ENCODE measurements at places on chromosomes 6 and 20. TPM values are rescaled to one million over a fixed set of nuclear protein-coding genes. Genes with fewer than 3 reads are reported as not detected.

GRCh38 chr6:63527658-63528514 is 44.4 kb upstream of the LOC128125822 start:
- H3K27me3 ChIP-seq, result peaks cover 2% of the 10 kb centered on the region
- H3K27ac ChIP-seq, result peak overlapping the region; percentile 66
- no peak overlapping the region for H3K4me3 ChIP-seq
- DNase-seq, result no peak
- H3K36me3 ChIP-seq, result no peaks in the 10 kb centered on the region
- peaks cover 15% of the 10 kb centered on the region for H3K4me1 ChIP-seq

DNA sequence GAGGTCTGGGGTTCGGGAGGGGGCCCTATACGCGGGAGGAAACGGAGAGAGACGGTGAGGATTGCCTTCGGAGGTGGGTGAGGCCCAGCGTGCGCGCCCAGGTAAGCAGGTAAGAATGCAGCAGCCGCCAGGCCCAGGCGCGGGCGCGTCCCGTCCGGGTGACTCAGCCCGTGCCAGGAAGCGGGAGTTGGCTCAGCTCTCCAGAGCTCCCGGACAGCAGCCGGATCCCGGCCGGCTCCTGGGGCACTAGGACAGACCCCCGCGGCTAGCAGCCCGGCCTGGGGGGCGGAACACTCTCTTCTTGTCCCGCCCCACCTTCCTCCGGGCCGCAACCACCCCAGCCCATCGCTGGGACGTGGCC is 1.5 kb upstream of the MDFI start:
- peaks cover 3% of the 10 kb centered on the region for H3K36me3 ChIP-seq
- H3K27ac ChIP-seq, result peak overlapping the region; percentile 70
- peak overlapping the region; percentile 62 for H3K4me3 ChIP-seq

DNA sequence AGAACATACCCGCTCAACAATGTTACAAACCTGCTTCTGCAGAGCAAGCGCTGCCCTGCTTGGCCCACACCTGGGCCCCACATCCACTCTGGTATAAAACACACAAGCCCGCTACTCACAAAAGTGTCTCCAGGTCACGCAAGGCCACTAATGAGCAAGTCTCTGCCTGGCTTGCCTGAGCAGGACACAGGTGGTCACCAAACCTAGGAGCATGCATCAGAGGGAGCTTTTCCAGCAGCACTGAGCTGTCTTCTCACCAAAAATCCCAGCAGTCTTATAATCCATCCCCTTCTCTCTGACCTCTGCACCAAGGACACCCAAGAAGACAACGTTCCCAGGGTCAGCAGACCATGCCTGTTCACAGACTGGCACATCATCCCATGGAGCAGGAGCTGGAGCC is 100.8 kb downstream of the DLL1 start:
- no peaks in the 10 kb centered on the region for H3K27me3 ChIP-seq
- no peak overlapping the region for H3K4me3 ChIP-seq
- H3K36me3 ChIP-seq, result no peaks in the 10 kb centered on the region
- DNase-seq, result peak; percentile 51
- no peaks in the 10 kb centered on the region for H3K4me1 ChIP-seq
- H3K27ac ChIP-seq, result no peak overlapping the region

DNA sequence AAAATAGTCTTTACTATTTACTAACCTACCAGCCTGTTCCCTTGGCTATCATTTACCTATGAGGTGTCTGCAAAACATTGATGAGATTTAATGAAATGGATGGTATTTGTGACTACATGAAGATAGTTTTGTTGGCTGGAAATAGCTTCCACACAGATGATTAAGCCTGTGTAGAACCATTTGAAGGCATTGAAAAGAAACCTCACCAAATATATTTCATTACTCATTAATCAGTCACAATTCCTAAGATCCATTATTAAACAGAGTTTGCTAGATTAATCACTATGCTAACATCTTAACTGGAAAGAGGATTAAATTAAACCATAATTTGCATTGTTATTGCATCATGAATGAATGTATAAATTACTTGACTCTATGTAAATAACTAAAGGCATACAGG is 560.3 kb downstream of the BMP2 start:
- H3K4me3 ChIP-seq, result no peak overlapping the region
- H3K27ac ChIP-seq, result no peak overlapping the region
- H3K4me1 ChIP-seq, result no peaks in the 10 kb centered on the region
- DNase-seq, result no peak

GRCh38 chr6:35413911-35414310 is 38.2 kb upstream of the FANCE start:
- H3K27ac ChIP-seq, result no peak overlapping the region
- no peak overlapping the region for H3K4me3 ChIP-seq
- peaks cover 14% of the 10 kb centered on the region for H3K36me3 ChIP-seq

- H3K4me1 ChIP-seq, result peaks cover 15% of the 10 kb centered on the region
- H3K4me3 ChIP-seq, result no peak overlapping the region
- H3K36me3 ChIP-seq, result peaks cover 7% of the 10 kb centered on the region
- H3K27me3 ChIP-seq, result no peaks in the 10 kb centered on the region
- H3K27ac ChIP-seq, result peak overlapping the region; percentile 97
- DNase-seq, result no peak
Observed at GRCh38 chr6:100203400-100203799, 209.4 kb upstream of the MCHR2 start.

- H3K27ac ChIP-seq, result no peak overlapping the region
- peaks cover 3% of the 10 kb centered on the region for H3K4me1 ChIP-seq
- no peaks in the 10 kb centered on the region for H3K27me3 ChIP-seq
- DNase-seq, result no peak
- H3K4me3 ChIP-seq, result no peak overlapping the region
Observed at GRCh38 chr20:57384953-57385761, 6.0 kb upstream of the RBM38 start.

- H3K4me1 ChIP-seq, result no peaks in the 10 kb centered on the region
- H3K36me3 ChIP-seq, result no peaks in the 10 kb centered on the region
- H3K27ac ChIP-seq, result no peak overlapping the region
- no peak overlapping the region for H3K4me3 ChIP-seq
Observed at GRCh38 chr6:16594849-16595248, 166.4 kb downstream of the ATXN1 start.

DNA sequence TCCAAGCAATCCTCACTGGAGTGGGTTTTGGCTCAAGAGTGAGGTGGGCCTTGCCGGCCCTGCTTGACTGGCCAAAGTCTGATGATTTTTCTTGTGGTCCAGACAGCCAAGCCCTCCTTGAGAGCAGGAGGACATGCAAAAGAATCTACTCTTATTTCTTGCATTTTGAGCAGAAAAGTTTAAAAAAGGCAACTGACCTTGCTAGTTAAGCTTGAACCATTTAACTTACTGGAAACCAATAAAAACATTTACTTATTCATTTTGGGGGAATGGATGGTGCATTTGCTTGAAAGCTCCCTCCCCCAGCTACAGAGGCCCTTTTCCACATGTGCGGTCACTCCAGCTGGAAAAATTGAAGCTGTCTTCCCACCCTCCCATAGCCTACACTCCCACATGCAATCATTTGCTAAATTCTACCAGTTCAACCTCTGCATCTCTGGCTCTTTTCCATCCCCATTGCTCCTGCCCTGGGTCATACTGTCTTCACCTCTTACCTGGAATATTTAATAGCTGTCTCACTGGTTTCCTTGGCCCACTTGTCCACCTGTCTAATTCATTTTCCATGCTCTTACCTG is 527.9 kb downstream of the DHX35 start:
- H3K27me3 ChIP-seq, result peaks cover 20% of the 10 kb centered on the region
- H3K27ac ChIP-seq, result no peak overlapping the region
- DNase-seq, result no peak
- no peaks in the 10 kb centered on the region for H3K36me3 ChIP-seq
- H3K4me3 ChIP-seq, result no peak overlapping the region

GRCh38 chr20:44959082-44959637 is 1.0 kb downstream of the TOMM34 start:
- peak overlapping the region; percentile 93 for H3K4me3 ChIP-seq
- no peak for DNase-seq
- H3K27ac ChIP-seq, result peak overlapping the region; percentile 90
- no peaks in the 10 kb centered on the region for H3K27me3 ChIP-seq
- peaks cover 18% of the 10 kb centered on the region for H3K36me3 ChIP-seq

- DNase-seq, result no peak
- H3K27me3 ChIP-seq, result no peaks in the 10 kb centered on the region
- peaks cover 15% of the 10 kb centered on the region for H3K36me3 ChIP-seq
- H3K4me1 ChIP-seq, result peaks cover 53% of the 10 kb centered on the region
- peak overlapping the region; percentile 83 for H3K27ac ChIP-seq
Observed at GRCh38 chr6:113276601-113277000, 580.5 kb upstream of the MARCKS start.

GRCh38 chr6:35634316-35634715 is 54.4 kb downstream of the FKBP5 start:
- no peaks in the 10 kb centered on the region for H3K27me3 ChIP-seq
- peak overlapping the region; percentile 67 for H3K27ac ChIP-seq
- H3K36me3 ChIP-seq, result peaks cover 50% of the 10 kb centered on the region
- no peak for DNase-seq
- H3K4me1 ChIP-seq, result peaks cover 46% of the 10 kb centered on the region

- no peaks in the 10 kb centered on the region for H3K4me1 ChIP-seq
- H3K27ac ChIP-seq, result no peak overlapping the region
- H3K4me3 ChIP-seq, result no peak overlapping the region
- DNase-seq, result no peak
- H3K27me3 ChIP-seq, result peaks cover 3% of the 10 kb centered on the region
Observed at GRCh38 chr6:104973404-104973803, 16.5 kb downstream of the LIN28B start.

- H3K27ac ChIP-seq, result no peak overlapping the region
- H3K27me3 ChIP-seq, result no peaks in the 10 kb centered on the region
- DNase-seq, result no peak
- H3K4me3 ChIP-seq, result no peak overlapping the region
- H3K4me1 ChIP-seq, result peaks cover 12% of the 10 kb centered on the region
Observed at GRCh38 chr6:146894624-146895023, 295.9 kb downstream of the ADGB start.

GRCh38 chr20:44746367-44747165 is 901 bp downstream of the KCNK15 start:
- no peaks in the 10 kb centered on the region for H3K27me3 ChIP-seq
- peak overlapping the region; percentile 88 for H3K27ac ChIP-seq
- H3K36me3 ChIP-seq, result no peaks in the 10 kb centered on the region
- H3K4me1 ChIP-seq, result peaks cover 27% of the 10 kb centered on the region

- no peak overlapping the region for H3K27ac ChIP-seq
- H3K4me3 ChIP-seq, result no peak overlapping the region
- H3K4me1 ChIP-seq, result no peaks in the 10 kb centered on the region
- H3K27me3 ChIP-seq, result no peaks in the 10 kb centered on the region
- no peak for DNase-seq
- peaks cover 3% of the 10 kb centered on the region for H3K36me3 ChIP-seq
Observed at GRCh38 chr6:44983467-44984365, 344.4 kb upstream of the RUNX2 start.

DNA sequence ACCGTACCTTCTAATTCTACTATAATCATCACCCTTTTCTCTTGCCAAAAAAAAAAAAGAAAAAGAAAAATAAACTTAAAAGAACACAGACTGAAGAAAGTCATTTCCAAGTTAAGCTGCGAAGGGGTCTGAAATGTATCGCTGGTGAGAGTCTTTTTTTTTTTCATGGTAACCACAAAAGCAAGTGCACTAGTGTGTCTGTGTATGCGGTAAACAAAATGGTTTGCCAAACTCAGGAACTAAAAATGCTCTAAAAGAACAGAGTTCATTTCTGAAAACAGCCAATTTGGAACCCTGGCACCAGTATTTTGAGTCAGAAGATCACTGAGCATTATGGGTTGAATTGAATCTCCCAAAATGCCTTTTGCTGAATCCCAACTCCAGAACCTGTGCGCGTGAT is 46.6 kb downstream of the CDH4 start:
- no peaks in the 10 kb centered on the region for H3K36me3 ChIP-seq
- no peak for DNase-seq
- no peak overlapping the region for H3K27ac ChIP-seq

DNA sequence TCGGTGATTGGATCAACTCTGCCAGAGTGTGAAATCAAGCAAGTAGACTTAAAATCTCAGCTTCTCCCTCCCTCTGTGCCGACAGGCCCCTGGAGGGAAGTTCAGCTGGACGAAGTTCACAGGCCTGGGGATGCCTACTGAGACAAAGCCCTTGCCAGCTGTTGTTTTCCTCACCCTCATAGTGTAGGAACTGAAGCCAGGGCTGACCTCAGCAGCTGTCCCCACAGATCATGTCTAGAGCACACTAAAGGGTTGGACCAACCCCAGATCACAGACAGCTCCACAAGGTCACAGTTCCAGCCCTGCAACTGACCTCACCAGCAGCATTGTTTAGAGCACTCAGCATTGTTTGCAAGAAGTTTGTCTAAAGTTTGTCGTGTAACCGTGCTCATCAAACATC is 261.9 kb upstream of the ECI2 start:
- H3K4me1 ChIP-seq, result peaks cover 16% of the 10 kb centered on the region
- H3K27ac ChIP-seq, result no peak overlapping the region
- H3K36me3 ChIP-seq, result no peaks in the 10 kb centered on the region
- DNase-seq, result no peak
- H3K27me3 ChIP-seq, result peaks cover 9% of the 10 kb centered on the region
- H3K4me3 ChIP-seq, result no peak overlapping the region

GRCh38 chr20:11624704-11625103 is 293.0 kb upstream of the BTBD3 start:
- no peaks in the 10 kb centered on the region for H3K4me1 ChIP-seq
- no peak overlapping the region for H3K4me3 ChIP-seq
- H3K27me3 ChIP-seq, result peaks cover 10% of the 10 kb centered on the region
- H3K27ac ChIP-seq, result no peak overlapping the region
- no peak for DNase-seq

SFTA2 gene
- not detected for total RNA-seq

VWA7 gene
- 0.94 TPM for total RNA-seq

PCK1 gene
- total RNA-seq, result not detected

PRSS35 gene
- total RNA-seq, result 24.5 TPM

CLIC5 gene
- total RNA-seq, result not detected

IL17A gene
- total RNA-seq, result not detected

CST11 gene
- not detected for total RNA-seq

HMGCLL1 gene
- total RNA-seq, result not detected

SLC32A1 gene
- not detected for total RNA-seq

BACH2 gene
- 2.6 TPM for total RNA-seq

Data from osteocyte (in vitro differentiated cells).